Endothelial cell (in vitro differentiated cells): ENCODE measurements at places on chromosomes 7 and 10. TPM values are rescaled to one million over a fixed set of nuclear protein-coding genes. Genes with fewer than 3 reads are reported as not detected.

GRCh38 chr7:94875201-94875600 lies 32.2 kb upstream of the PPP1R9A start:
- H3K27ac ChIP-seq, result no peak overlapping the region
- no peak for DNase-seq
- peaks cover 2% of the 10 kb centered on the region for H3K27me3 ChIP-seq
- peaks cover 10% of the 10 kb centered on the region for H3K36me3 ChIP-seq

DNA sequence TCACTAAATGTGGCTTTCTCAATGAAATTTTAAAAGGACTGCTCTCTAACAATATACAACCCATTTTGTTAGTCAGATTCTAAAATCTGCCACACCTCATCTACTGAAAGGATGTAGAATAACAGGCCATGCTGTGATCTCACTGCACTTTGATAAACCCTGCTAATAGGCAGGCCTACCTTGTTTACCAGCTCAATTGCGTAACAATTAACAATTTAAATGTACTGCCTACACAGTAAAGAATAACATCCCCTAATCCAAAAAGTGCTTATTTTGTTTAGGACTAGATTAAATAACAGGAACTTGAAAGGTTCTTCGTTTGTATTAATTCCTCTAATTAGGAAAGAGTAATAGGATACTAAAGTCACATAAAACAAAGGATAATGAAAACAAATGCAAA lies 4.5 kb downstream of the SRI start:
- peaks cover 2% of the 10 kb centered on the region for H3K27me3 ChIP-seq
- no peak overlapping the region for H3K4me3 ChIP-seq
- no peak overlapping the region for H3K27ac ChIP-seq
- peaks cover 11% of the 10 kb centered on the region for H3K4me1 ChIP-seq
- peaks cover 22% of the 10 kb centered on the region for H3K36me3 ChIP-seq

Gene IDI2
- not detected for total RNA-seq

Gene OPN1SW
- not detected for total RNA-seq

- DNase-seq, result peak; percentile 65
- H3K4me3 ChIP-seq, result no peak overlapping the region
- H3K36me3 ChIP-seq, result peaks cover 58% of the 10 kb centered on the region
- H3K4me1 ChIP-seq, result peaks cover 2% of the 10 kb centered on the region
- no peak overlapping the region for H3K27ac ChIP-seq
Measured at GRCh38 chr10:97463363-97464132, 17.6 kb downstream of the ZDHHC16 start.

Gene CPEB3
- total RNA-seq, result 2.4 TPM

GRCh38 chr10:28845009-28845682 lies 167.8 kb downstream of the BAMBI start:
- H3K27ac ChIP-seq, result no peak overlapping the region
- no peak for DNase-seq
- H3K27me3 ChIP-seq, result peaks cover 4% of the 10 kb centered on the region
- no peak overlapping the region for H3K4me3 ChIP-seq
- H3K36me3 ChIP-seq, result no peaks in the 10 kb centered on the region
